Left cardiac atrium (tissue), 4 donors: ENCODE measurements at places on chromosomes 1 and 21. TPM values are rescaled to one million over a fixed set of nuclear protein-coding genes. Genes with fewer than 3 reads are reported as not detected.
A peak's percentile ranks its signal among the peaks of the same experiment; 100 is the strongest.

DNA sequence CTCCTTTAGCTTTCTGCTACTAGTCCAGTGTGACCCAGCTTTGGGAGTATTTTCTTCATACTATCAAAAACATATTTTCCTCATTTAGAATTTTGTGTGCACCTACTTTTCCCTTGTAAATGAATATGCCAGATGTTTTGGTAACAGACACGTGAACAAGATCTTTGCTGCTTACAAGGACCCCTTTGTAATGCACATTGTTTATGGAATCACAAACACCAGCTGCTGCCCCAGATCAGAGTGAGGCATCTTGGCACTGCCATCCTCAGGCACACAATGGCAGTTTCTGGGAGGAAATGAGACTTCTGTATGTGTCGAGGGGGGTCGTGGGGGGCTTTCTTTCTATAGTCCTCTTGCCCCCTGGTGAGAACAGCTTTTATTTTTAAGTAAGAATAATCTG lies 115.7 kb downstream of the RGL1 start:
- DNase-seq: no peak

DNA sequence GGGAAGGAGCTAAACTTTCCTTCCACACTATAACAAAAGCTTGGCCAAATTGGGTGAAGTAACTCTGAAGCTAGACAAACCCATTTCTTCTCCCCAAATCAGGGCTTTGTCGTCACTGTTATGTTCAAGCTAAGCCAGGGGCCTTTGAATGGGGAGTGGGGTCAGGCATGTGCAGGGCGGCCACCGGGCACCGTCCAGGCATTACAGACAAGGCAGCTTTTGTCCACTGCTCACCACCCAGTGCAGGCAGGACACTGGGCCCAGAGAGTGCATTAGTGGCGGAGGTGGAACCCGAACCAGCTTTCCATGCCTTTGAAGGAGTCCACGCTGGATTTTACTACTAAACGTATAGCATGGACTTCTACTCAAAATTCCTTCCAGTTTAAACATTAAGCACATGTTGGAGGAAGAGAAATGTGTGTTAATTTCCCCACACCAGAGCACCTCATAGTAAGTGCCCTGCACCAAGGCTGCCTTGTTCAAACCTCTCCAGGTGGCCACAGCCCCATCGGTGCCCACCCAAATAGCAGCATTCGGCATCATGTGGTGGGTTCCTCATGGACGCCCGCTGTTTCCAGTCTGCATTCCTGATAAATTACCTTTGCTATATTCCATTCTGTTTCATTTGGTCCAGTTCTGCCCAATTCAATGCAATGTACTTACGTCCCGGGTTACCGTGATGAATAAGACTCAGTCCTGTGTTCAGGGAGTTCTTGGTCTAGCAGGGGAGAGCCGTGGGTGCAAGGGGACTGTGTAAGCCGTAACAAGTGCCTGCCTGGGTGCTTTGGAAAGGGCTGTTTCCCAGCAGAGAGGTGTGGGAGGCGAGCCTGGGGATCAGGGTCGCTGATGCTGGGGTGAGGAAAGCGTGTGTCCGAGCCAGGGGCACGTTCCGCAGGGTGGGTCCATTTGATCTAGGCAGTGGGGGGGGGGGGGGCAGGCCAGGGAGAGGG lies 1.6 kb downstream of the UBASH3A start:
- DNase-seq: no peak

- DNase-seq: no peak
Measured at GRCh38 chr1:84756001-84756400, 65.7 kb upstream of the SSX2IP start.

DNA sequence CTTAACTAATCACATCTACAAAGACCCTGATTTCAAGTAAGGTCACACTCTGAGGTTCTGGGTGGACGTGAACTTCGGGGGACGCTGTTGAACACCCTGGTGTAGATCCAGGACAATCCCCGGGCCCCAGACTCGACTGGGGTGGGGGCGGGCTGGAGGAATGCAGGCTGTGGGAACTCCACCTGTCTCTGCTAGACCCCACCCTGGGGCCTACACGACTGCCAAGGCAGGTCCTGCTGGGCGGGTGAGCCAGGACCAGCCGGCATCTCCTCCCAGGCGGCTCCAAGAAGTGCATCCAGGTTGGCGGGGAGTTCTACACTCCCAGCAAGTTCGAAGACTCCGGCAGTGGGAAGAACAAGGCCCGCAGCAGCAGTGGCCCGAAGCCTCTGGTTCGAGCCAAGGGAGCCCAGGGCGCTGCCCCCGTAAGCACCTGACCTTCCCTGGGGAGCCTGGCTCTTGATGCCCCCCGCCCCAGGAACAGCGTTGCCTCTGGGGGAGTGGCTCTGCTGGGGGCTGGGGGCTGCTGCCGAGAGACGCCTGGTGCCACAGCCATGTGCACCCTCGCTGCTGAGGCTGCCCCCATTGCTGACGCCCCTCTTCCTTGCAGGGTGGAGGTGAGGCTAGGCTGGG lies 3.8 kb downstream of the AIRE start:
- peak; percentile 17 for DNase-seq

DNA sequence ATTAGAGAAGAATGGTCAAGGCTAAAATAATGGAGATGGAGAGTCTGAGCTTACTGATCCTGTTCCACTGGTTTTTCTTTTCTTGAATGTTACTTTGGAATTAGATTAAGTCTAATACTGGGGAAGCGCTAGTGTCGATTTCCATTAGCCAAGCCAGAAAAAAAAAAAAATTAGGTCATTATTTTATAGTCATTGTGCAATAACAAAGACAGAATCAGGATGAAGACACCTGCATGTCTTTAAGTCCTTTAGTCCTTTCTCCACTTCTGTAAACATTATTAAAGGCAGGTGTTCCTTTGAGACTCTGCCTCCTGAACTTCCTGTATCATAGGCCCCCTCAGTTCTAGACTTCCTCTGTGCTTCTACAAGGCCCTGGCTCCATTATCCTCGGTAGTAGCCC lies 42.8 kb downstream of the MYSM1 start:
- no peak for DNase-seq

DNA sequence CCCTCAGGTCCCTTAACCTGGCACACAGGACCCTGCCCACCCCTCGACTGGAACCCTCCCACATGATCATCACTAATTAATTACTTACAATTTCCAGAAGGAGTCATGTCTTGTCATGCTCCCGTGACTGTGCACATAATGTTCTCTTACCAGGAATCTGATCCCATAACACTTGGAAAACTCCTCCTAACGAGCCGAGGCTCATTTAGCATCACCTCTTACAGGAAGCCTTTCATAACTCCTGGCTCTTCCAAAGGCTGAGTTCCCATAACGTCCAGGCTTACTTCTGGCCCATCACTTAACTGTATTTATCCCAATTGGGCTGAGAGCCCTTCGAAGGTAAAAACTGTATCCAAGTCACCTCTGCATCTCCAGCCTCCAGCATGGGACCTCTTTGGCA lies 147.9 kb upstream of the JUN start:
- DNase-seq: no peak

DNA sequence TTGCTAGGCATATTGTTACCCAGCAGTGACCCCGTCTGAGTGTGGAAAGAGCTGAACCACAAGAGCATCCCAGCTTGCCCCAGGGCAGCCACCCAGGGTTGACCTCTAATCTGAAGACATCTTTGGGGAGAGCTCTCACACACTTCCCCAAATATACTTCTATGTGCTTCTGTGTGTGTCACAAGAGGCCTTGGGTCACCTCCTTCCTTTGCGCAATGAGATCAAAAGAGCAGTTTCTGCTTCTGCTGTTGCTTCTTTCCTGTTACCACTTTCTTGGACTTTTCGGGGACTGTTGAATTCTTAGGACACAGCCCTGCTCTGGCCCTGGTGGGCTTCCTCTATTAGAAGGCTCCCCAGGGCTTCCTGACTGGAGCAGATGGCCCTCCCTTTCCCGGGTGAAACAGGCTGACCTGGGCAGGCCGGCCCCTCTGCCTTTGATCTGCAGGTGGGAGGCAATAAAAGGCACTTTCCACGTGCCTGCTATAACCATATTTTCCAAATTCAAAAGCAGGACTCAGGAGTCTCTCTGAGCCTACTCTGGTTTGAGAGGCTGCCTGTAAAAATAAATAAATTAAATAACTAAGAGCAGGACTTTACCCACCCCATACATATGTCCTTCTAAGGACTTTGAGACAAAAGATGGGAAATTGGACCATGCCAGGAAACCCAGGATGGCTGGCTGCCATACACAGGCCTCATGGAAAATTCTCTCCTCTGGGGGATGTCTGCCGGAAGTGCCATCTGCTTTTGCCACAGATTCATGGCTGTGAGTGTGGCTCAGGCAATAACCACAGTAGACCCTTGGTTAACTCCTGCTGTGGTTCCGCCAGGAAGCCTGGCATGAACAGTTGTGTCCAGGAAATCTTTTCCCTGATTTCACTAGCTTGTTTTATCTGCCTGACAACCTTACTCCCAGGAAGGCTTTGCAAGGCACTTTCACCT lies 28.3 kb upstream of the RCSD1 start:
- DNase-seq: peak; percentile 36

ETV3L gene
- not detected for total RNA-seq
